ENCODE measurements at places on chromosomes 7 and 10.

DNA sequence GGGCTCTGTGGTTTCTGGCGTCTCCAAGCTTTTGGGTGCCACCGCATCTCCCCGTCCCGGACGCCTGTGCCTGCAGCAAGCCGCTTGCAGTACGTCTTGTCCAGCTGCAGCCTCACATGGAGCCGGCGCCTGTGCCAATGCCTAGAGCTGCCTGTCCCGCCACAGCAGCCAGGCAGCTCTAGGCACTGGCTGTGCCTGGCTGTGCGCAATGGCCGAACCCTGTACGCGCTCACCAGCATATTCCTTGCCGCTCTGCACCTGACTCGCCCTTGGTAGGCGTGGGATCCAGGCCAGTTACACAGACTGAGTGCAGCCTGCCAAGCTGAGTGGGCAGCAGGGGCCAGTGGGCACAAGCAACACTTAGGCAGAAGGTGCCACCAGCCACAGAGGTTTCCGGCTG, 381.2 kb upstream of the SORCS1 start:
- no peak for DNase-seq

DNA sequence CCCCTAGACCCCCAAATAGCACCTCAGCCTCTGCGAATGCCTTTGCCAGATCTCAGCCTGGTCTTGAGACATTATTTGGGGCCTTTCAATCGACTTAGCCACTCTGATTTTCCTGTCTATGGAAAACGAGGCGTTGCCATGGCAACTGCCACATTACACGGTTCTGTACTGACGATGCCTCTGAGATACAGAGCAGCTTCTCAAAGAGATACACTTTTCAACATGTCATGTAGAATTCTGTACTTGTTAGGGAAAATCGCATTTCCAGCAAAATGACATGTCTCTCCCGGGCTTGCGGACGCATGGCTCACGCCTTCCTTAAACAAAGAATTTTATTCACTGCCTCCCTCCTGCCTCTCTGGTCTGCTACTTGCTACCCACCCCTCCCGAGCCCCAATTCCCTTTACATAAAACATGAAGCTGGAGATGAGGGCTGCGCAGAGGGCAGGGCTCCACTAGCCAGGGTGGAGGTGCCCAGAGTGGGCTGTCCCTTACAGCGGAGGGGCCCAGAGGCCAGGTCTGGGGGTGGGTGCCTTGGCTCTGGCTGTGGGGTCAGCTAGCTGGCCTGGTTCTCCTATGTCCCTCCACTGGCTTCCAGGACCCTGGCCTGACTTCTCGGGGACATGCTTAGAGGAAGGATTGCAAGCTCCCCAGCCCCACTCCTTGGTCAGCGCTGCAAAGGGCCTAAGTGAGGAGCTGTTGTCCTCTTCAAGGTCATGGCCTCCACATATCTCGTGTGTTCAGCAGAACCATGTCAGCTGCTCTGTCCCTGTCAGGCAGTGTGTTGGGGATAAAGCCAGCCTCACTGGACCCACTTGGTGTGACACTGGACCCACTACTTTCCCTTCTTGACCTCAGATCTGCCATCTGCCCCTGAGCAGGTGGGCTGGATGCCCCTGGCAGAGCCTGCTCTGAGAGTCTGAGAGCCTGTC, 342.5 kb downstream of the RPS24 start:
- no peak for DNase-seq

GRCh38 chr10:50641626-50642025, 17.9 kb upstream of the SGMS1 start:
- no peak for DNase-seq

- DNase-seq = no peak
Observed at GRCh38 chr10:130744631-130745030, 566.9 kb downstream of the TCERG1L start.

GRCh38 chr10:111677759-111678158, 505.8 kb downstream of the GPAM start:
- no peak for DNase-seq
